ENCODE measurements at places on chromosomes 7 and 10.

- DNase-seq = no peak
Measured at GRCh38 chr10:86673216-86673826, 5.0 kb downstream of the LDB3 start.

GRCh38 chr7:158585721-158586498 lies 1.7 kb downstream of the PTPRN2 start:
- DNase-seq = no peak

DNA sequence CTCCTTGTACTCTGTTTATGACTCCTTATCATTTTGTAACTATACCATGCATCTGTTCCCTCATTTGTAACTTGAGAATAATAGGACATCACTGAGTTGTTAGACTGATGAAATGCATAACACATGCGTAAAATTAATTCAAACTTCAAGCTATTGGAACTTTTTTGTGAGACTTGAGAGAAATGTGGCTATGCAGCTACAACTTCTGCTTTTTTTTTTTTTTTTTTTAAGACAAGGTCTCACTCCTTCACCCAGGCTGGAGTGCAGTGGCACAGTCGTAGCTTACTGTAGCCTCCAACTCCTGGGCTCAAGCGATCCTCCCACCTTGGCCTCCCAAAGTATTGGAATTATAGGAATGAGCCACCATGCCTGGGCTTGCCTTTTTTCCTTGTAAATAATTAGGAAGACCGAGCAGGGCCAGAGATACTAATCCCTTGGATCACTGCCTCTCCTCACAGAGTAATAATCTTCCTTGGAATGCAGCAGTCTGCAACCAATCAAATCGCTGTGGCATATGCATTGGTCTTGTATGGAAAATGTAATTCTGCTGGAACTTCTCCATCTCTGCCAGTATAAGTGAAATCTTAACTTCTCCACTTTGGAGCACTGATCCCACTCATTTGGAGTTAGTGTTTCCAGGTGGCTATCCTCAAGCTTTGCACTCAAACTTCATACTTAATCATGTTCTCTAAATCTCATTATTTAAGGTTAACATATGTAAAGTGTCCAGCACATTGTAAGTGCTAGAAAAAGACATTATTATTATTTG lies 2.0 kb upstream of the PANK1 start:
- DNase-seq = no peak

- peak; percentile 64 for DNase-seq
Measured at GRCh38 chr7:104231054-104232046, 23.5 kb upstream of the ORC5 start.

DNA sequence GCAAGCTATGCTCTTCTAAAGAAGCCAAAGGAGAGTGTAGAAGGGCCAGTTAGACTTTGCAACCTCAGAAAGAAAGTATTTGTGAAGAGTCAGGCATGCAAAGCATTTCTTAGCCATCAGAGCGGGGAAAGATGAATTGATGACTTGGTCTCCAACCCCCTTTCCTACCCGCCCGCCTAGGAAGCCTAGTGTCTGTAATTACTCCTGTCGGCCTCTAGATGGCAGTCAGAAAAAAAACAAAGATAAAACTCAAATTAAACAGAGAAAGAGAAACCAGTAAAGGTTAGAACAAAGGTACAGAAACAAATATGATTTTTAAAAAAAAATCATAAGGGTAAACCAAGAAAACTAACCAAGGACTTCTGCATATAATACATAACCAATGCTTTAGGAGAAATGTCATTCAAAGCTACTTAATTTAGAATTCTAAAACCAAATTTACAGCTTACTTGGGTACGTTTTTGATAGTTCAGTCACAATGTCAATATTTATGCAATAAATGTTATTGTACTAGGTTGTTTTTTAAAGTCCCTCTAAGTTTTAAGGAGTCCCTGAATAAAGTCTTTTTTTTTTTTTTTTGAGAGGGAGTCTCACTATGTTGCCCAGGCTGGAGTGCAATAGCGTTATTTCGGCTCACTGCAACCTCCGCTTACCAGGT lies 97.6 kb downstream of the LYZL1 start:
- DNase-seq = no peak

DNA sequence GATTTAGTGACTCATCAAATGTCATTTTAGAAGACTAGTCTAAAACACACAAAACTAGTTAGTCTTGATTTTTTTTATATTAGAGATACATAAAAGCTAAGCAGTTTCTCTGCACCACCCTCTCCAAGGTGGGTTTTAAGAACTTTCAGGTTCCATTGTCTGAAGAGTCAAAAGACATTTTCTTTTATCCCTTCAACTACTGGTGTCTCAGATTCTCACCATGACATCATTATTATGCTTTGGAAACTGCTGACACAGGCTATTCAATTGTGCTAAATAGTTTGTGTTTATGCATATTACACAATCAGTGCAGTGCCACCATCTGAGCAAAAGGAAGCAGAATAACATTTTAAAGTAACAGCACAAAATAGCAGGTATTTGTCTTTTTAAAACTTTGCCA lies 52.2 kb downstream of the IGF2BP3 start:
- no peak for DNase-seq

GRCh38 chr7:39946693-39947092 lies 3.4 kb upstream of the CDK13 start:
- no peak for DNase-seq

GRCh38 chr10:129888784-129889616 lies 75.1 kb downstream of the EBF3 start:
- peak; percentile 52 for DNase-seq

- DNase-seq = no peak
Measured at GRCh38 chr10:14330388-14331061, at the start of gene FRMD4A. Gene FRMD4A, minus strand, starts transcription at chr10:14330924.

- DNase-seq = no peak
Measured at GRCh38 chr10:22657566-22658225, 56.7 kb downstream of the PIP4K2A start.

- DNase-seq = no peak
Measured at GRCh38 chr10:79084012-79084971, 15.5 kb downstream of the ZMIZ1 start.

- no peak for DNase-seq
Measured at GRCh38 chr7:114645451-114645850, 230.8 kb downstream of the FOXP2 start.

DNA sequence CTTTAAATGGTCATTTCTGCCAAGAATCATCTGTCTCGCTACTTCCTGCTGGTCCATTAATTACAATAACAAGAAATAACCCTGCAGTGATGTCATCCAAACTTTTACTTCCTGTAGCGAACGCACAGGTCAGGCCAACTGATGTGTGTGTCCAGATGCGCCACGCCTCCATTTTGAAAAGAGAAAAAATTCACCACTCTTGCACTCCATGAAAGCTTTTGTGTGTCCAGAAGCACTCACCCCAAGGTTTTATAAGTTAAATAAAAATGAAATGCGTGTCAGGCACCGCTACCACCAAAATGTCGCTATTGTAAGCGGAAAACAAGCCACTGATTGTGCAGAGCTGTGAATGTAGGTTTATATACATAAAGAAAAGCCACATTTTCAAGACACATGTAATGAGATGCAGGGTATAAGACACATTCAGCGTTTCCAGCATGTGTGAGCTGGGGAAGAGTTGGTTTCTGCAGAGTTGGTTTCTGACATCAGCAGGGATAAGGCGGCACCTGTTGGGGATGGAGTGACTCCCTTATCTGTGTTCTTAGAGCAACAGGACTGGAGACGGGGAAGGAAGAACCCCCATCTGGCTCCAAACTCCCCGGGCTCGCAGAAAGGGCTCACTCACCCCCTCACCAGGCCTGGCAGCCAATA lies 83.3 kb downstream of the CTBP2 start:
- no peak for DNase-seq

- no peak for DNase-seq
Measured at GRCh38 chr10:96501985-96502384, 11.7 kb downstream of the TLL2 start.

DNA sequence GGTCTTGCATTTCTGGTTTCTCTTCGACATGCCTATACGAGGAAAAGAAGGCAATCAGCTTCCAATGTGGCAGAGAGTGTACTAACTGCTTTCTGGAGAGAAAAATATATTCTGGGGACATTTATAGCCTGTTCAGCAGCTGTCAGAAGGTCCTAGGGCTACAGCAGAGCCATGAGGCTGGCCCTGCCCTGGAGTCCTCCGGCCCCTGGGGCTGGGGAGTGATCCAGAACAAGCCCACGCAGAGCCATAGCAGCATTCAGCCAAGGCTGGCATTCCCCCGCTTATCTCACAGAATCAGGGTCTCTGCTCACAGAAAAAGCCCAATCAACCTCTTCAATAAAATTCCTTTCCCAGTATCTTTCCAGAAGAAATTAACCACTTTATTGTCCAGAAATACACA lies 48.9 kb downstream of the FZD1 start:
- no peak for DNase-seq

DNA sequence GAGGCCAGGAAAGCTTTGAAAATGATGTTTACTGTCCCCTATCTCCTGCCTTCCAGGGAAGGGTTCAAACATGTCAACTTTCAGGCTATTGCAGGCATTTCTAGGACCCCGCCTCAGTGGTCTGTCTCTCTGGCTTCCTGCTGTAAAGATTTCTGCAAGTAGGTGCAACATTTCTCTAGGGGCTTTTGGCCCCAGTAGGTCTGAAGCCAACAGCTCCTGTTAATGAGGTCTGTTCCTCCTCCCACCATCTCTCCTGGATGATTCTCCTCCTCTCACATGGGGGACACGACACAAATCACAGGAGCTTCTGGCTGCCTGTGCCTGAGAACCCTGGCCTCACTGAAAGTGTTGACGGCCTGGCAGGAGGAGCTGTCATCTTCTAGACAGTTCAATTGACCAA lies 194.3 kb downstream of the CYP26A1 start:
- DNase-seq = no peak

- no peak for DNase-seq
Measured at GRCh38 chr10:74363727-74364126, 212.7 kb downstream of the ADK start.

DNA sequence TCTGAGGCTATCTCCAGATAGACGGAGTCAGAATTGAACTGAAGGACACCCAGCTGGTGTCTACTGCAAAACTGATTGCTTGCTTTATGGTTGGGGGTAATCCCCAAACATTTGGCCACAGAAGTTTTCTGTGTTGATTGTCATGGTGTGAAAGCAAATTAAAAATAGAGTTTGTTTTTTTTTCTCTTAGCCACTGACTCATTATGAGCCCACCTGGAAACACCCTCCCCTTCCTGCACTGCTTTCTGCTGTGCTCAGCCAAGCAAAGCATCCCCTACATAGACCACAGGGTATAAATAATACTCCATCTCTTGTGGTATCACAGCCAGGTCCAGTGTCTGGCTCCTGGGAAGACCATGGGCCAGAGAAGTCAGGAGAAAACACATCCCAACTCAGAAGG lies 6.5 kb upstream of the VWC2 start:
- DNase-seq = no peak

GRCh38 chr7:100478958-100479660 lies at the start of gene TSC22D4:
Gene TSC22D4, minus strand, starts transcription at chr7:100479214. Its CDS starts 1,176 bp downstream, at chr7:100478038.
- peak; percentile 97 for DNase-seq

DNA sequence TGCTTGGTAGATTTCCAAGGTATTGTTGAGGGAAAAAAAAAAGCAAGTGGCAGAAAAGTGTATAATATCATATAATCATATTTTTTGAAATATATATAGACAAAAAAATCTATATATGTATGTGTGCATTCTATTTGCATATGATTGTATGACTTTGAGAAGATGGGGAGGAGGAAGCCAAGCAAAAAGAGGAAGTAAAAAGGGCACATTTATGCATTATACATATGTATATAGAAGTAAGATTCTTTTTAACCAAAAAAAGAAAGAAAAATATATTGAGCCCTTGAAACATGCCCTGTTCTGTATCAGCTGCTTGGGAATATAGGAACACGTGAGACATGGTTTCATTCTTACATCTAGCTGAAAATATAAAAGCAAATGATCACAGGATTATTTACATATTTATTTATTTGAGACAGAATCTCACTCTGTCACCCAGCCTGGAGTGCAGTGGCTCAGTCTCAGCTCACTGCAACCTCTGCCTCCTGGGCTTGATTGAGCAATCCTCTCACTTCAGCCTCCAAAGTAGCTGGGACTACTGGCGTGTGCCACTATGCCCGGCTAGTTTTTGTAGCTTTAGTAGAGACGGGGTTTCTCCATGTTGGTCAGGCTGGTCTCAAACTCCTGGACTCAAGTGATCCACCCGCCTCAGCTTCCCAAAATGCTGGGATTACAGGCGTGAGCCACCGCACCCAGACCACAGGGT lies 18.0 kb upstream of the SLF2 start:
- DNase-seq = peak; percentile 8

- no peak for DNase-seq
Measured at GRCh38 chr7:30925117-30925516, 13.5 kb downstream of the AQP1 start.

DNA sequence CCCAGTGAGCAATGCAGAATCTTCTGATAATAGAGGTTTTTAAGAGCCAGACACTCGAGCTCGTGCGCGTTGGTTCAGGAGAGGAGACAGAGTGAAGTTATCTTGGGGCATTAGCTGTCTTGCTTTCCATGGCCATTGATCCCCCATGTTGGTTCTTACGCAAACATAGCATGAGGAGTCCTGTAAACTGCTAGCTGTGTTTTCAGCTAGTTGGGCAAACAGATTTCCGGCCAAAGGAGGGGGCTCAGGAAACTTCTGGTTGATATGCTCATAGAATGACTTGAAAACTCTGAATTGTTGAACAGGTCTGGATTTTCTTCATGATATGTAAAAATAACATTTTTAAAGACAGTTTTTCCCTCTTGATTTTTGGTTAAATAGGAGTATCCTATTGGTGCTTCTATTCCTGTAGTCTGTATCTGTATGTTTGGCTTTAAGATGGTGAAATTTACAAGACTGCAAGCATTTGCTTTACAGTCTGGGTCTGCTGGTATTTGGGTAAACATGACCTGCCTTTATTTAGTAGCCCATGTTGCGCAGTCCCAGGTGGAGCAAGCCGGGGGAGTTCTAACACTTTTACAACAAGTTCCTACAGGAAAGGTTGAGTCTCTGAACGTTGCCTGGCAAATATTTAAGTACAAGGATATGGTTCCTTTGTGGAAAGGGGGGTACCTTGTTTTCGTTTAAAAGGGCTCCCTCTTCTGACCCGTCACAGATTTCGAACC lies 218.4 kb upstream of the KCND2 start:
- no peak for DNase-seq

DNA sequence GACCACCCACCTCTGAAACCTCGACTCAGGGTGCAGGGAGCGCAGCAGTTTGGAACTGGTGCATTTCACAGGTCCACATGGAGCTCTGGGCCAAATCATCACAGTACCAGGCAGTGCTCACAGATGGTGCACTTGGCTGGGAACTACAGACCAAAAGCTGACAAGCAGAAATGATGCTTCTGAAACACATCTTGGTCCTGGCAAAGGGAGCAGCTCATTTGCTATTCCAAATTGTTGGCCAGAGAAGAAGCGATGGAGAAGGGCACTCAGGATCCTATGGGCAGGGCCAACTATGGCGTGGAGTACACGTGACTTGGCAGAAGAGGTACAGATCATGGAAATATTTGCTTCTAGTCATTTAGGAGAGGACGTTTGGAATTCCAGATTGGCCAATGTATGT lies 383.9 kb downstream of the CALN1 start:
- DNase-seq = no peak

GRCh38 chr10:123603130-123603529 lies 63.0 kb upstream of the GPR26 start:
- DNase-seq = no peak

GRCh38 chr7:30699706-30700495 lies 17.6 kb upstream of the CRHR2 start:
- no peak for DNase-seq
